ENCODE measurements at places on chromosomes 6 and 20.
A peak's percentile ranks its signal among the peaks of the same experiment; 100 is the strongest.

- H3K4me1 ChIP-seq = no peaks in the 10 kb centered on the region
- H3K4me3 ChIP-seq = no peak overlapping the region
- no peak overlapping the region for H3K27ac ChIP-seq
- no peaks in the 10 kb centered on the region for H3K27me3 ChIP-seq
- DNase-seq = no peak
Measured at GRCh38 chr20:50039706-50040431, 57.1 kb downstream of the SNAI1 start.

GRCh38 chr6:28497893-28498292 lies 17.7 kb downstream of the GPX6 start:
- H3K27ac ChIP-seq = no peak overlapping the region
- no peaks in the 10 kb centered on the region for H3K4me1 ChIP-seq
- no peak overlapping the region for H3K4me3 ChIP-seq
- no peak for DNase-seq
- no peaks in the 10 kb centered on the region for H3K36me3 ChIP-seq

DNA sequence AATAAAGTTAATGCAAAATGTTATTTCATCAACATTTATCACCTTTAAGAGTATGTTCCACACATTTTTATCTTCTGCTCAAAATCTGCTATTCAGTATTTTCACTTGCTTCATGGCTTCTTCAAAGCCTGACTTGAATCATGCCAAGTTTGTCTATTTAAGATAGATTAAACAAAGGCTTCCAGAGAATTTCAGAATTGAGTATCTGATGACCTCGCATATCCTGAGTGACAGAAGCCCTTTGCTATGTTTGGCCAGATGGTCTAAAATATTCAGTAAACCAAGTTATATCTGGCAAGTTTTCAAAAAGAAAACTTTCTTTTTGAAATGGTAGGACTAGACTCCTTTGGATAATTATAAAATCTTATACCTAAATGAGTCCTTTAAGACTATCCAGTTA lies 348.9 kb upstream of the KCNQ5 start:
- no peaks in the 10 kb centered on the region for H3K4me1 ChIP-seq
- no peaks in the 10 kb centered on the region for H3K27me3 ChIP-seq
- no peak for DNase-seq
- no peaks in the 10 kb centered on the region for H3K36me3 ChIP-seq

GRCh38 chr6:3036861-3037637 lies 31.2 kb upstream of the RIPK1 start:
- DNase-seq = no peak
- H3K27ac ChIP-seq = no peak overlapping the region
- H3K36me3 ChIP-seq = no peaks in the 10 kb centered on the region
- no peak overlapping the region for H3K4me3 ChIP-seq
- no peaks in the 10 kb centered on the region for H3K4me1 ChIP-seq
- no peaks in the 10 kb centered on the region for H3K27me3 ChIP-seq

DNA sequence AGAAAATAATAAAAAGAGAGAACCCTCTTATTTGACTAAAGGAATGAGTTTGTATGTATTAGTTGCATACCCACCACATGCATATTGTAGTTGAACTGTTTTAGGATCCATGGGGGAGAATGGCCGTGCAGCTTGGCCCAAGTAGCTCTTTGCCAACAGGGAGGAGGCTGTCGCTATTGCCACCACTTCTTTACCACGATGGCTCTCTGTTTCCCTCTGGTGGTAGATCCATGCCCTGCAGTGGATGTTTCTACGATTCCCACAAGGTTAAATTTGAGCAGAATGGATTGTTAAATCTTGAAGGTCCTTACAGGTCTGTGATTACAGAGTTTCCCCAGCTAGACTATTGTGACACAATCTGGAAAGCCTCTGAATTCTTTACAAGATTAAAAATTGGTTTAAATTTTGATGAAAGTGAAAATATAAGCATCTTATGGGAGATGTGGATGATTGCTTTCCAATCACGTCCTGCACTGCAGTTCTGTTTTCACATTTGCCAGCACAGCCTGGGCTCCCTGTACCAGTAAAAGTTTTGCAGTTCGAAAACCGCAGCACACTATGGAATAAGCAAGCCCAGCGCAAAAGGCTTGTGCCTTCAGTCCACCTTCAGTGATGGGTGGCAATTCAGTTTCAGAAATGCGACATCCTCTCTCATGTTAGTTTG lies 34.4 kb upstream of the FNDC1 start:
- no peaks in the 10 kb centered on the region for H3K36me3 ChIP-seq
- no peak overlapping the region for H3K4me3 ChIP-seq
- no peak overlapping the region for H3K27ac ChIP-seq
- H3K4me1 ChIP-seq = no peaks in the 10 kb centered on the region
- no peaks in the 10 kb centered on the region for H3K27me3 ChIP-seq
- peak; percentile 75 for DNase-seq

DNA sequence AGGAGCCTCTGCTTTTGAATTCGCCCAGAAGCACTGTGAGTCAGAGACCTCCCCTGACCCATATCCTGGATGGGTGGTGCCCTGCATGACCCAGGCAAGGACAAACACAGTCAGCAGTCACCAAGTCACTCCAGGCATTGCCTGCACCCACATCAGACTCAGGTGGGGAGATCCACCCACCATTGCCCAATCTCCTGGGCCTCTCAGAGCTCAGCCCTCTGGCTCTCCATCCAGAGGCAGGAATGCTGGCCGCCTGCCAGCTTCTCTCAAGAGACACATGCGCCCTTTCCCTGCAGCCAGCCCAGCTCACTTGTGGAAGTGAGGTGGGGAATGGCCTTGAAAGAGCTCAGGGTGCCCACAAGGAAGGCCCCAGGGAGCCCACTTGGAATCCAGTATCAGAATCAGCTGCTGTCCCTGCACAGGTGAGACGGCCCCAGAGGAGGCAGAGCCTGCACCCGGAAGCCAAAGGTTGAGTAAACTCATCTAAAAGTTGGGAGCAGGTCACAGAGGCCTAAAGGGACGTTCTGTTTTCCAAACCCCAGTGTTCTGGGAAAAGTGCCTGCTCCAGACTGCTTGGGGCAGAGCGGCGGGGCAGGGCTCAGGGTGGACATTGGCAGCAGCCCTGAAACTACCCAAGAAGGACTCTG lies 129.8 kb downstream of the PREX1 start:
- no peak overlapping the region for H3K27ac ChIP-seq
- no peaks in the 10 kb centered on the region for H3K27me3 ChIP-seq
- no peaks in the 10 kb centered on the region for H3K36me3 ChIP-seq
- no peaks in the 10 kb centered on the region for H3K4me1 ChIP-seq
- H3K4me3 ChIP-seq = no peak overlapping the region

DNA sequence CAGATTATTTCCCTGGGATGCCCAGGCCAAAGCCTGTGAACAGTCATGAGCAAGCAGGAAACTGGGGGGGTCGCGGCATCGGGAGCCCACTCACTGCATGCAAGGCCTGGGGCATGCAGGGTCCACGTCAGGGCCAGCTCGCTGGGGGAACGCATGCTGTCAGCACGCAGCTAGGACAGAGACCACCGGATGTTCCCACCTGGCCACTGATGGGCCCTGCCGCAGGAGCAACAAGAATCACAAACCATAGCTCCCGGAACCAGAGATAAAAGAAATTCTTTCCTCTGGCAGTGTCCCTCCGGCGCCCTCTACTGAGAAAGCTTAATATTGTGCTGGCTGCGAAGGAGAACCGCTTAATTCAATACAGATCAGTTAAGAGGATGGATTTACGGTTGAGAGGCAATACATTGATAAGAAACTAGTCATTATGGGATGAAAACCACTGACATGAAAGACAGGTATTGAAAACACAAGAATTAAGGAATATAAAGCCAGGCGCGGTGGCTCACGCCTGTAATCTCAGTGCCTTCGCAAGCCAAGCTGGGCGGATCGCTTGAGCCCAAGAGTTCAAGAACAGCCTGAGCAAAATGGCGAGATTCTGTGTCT lies 32.6 kb downstream of the C6orf15 start:
- no peaks in the 10 kb centered on the region for H3K36me3 ChIP-seq
- no peaks in the 10 kb centered on the region for H3K27me3 ChIP-seq
- peak; percentile 80 for DNase-seq

- H3K36me3 ChIP-seq = no peaks in the 10 kb centered on the region
- H3K27me3 ChIP-seq = no peaks in the 10 kb centered on the region
- no peaks in the 10 kb centered on the region for H3K4me1 ChIP-seq
Measured at GRCh38 chr6:107369493-107369892, 89.9 kb downstream of the PDSS2 start.

DNA sequence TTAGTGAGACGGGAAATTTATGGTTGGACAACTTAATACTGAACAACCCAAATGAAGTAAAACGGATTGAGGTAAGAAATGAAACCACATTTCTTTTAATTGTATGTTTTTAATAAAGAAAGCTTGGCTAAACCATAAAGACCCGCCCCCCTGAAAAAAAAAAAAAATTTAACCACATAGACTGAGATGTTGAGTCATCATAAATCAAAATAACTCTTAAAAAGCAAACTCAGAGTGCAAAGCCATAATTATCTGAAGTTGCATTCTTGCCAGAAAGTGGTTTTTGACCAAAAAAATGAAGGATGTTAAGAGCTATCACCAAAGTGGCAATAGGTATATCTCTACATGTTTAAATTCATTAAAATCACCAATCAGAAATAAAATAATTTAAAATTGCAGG lies 101.8 kb upstream of the COL21A1 start:
- H3K4me3 ChIP-seq = no peak overlapping the region
- no peaks in the 10 kb centered on the region for H3K4me1 ChIP-seq
- H3K27ac ChIP-seq = no peak overlapping the region
- H3K36me3 ChIP-seq = no peaks in the 10 kb centered on the region
- H3K27me3 ChIP-seq = no peaks in the 10 kb centered on the region

DNA sequence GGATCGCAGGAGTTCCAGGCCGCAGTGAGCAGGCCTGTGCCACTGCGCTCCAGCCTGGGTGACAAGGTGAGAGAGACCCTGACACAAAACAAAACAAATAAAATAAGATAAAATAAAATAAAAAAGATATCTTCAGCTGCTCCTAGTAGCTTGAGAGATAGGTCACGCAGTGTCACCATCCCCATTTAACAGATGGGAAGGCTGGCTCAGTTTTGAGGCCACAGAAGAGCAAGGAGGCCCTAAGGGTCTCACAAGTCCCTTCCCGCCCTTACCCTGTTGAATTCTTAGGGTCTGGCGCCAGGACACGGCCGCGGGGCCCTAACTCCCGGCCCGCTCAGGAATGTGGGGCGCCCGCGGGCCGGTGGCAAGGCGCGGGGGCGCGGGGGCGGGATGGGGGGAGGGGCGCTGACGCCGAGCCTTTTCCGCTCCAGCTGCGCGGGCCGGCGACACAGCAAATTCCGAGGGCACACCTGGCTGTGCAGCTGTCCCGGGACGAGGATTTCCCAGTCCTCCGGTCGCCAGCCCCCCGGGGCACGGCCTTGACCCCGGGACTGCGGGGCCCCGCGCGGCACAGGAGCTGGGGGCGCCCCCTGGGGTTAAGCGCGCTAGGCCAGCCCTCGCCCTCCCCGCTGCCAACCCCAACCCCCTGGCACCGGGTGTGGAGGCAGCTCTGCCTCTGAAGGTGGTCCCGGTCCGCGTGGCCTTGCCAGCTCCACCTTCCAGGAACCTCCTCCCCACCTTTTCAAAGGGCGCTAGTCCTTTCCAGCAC lies 10.3 kb upstream of the R3HDML start:
- peak overlapping the region; percentile 45 for H3K4me3 ChIP-seq
- peaks cover 4% of the 10 kb centered on the region for H3K4me1 ChIP-seq
- no peaks in the 10 kb centered on the region for H3K36me3 ChIP-seq
- no peak for DNase-seq
- no peak overlapping the region for H3K27ac ChIP-seq

- H3K4me3 ChIP-seq = no peak overlapping the region
- no peaks in the 10 kb centered on the region for H3K27me3 ChIP-seq
- H3K4me1 ChIP-seq = no peaks in the 10 kb centered on the region
- H3K27ac ChIP-seq = no peak overlapping the region
- DNase-seq = peak; percentile 33
- H3K36me3 ChIP-seq = no peaks in the 10 kb centered on the region
Measured at GRCh38 chr6:169959136-169960002, 207.9 kb downstream of the ERMARD start.

- H3K4me3 ChIP-seq = no peak overlapping the region
- DNase-seq = no peak
- no peaks in the 10 kb centered on the region for H3K4me1 ChIP-seq
- H3K27ac ChIP-seq = no peak overlapping the region
Measured at GRCh38 chr6:389622-390021, 1.9 kb upstream of the IRF4 start.

- no peak overlapping the region for H3K4me3 ChIP-seq
- no peaks in the 10 kb centered on the region for H3K27me3 ChIP-seq
- no peaks in the 10 kb centered on the region for H3K4me1 ChIP-seq
- DNase-seq = no peak
- H3K27ac ChIP-seq = no peak overlapping the region
Measured at GRCh38 chr6:109961611-109962041, 16.5 kb upstream of the GPR6 start.

DNA sequence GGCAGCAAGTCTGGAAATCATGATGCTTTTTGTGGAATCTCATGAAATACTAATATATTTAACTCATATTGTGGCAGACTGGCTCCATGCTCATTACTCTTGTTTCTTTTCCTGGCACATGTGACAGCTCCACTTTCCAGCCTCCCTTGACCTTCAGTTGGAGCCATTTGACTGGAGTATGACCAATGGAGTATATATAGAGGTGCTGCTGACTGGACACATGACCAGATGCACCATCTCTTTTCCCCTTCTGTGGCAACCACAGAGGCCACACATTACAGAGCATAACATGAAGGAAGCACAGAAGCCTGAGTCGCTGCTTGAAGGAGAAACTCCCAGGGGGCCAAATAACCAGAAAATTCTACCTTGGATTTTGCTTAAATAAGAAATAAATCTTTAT lies 77.4 kb downstream of the MKKS start:
- H3K36me3 ChIP-seq = no peaks in the 10 kb centered on the region
- H3K4me3 ChIP-seq = no peak overlapping the region
- H3K4me1 ChIP-seq = no peaks in the 10 kb centered on the region
- H3K27ac ChIP-seq = no peak overlapping the region
- DNase-seq = no peak

DNA sequence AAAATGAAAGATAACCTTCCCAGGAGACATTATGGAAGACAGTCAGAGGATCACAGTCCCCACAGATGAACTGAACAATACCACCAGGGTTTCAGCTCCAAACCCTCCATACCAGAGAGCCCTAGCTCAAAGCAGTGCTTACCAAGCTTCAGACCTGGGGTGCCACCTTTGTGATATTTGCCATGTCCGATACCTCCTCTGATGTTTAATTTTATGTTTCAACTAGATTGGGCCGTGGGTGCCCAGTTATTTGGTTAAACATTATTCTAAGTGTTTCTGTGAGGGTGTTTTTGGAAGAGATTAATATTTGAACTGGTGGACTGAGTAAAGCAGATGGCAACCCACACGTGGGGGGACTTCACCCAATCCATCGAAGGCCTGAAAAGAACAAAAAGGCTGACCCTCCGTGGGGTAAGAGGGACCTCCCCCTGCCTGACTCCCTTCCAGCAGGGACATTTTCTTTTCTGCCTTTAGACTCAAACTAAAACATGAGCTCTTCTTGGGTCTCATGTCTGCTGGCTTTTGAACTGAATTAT lies 11.8 kb downstream of the SCML4 start:
- H3K4me3 ChIP-seq = no peak overlapping the region
- no peak overlapping the region for H3K27ac ChIP-seq
- no peaks in the 10 kb centered on the region for H3K36me3 ChIP-seq
- H3K27me3 ChIP-seq = no peaks in the 10 kb centered on the region
- DNase-seq = no peak
- no peaks in the 10 kb centered on the region for H3K4me1 ChIP-seq

GRCh38 chr6:111759836-111760785 lies 113.1 kb downstream of the FYN start:
- peak overlapping the region; percentile 6 for H3K4me3 ChIP-seq
- H3K27me3 ChIP-seq = no peaks in the 10 kb centered on the region
- H3K4me1 ChIP-seq = no peaks in the 10 kb centered on the region
